ENCODE measurements at places on chromosomes 5 and 9.
A peak's percentile ranks its signal among the peaks of the same experiment; 100 is the strongest.

DNA sequence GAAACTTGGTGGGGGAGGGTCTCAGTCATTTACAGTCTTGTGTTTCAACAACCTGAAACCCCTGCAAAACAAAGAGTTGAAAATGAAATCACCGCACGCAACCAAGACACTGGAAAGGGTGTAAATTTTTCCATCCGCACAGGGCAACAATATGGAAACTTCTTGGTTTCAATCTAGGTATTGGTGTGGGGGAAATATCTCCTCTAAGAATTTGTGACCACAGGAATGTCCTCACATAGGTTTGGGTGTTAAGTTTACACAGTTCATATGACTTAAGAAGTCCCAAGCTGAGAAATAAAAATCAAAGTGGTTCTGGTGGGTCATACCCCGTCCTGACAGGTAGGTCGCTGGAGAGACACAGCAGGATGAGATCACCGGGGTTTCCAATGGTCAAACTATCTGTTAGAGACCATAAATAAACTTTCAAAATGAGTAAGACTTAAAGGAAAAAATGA lies 51.9 kb upstream of the PIP5K1B start:
- no peak for DNase-seq

DNA sequence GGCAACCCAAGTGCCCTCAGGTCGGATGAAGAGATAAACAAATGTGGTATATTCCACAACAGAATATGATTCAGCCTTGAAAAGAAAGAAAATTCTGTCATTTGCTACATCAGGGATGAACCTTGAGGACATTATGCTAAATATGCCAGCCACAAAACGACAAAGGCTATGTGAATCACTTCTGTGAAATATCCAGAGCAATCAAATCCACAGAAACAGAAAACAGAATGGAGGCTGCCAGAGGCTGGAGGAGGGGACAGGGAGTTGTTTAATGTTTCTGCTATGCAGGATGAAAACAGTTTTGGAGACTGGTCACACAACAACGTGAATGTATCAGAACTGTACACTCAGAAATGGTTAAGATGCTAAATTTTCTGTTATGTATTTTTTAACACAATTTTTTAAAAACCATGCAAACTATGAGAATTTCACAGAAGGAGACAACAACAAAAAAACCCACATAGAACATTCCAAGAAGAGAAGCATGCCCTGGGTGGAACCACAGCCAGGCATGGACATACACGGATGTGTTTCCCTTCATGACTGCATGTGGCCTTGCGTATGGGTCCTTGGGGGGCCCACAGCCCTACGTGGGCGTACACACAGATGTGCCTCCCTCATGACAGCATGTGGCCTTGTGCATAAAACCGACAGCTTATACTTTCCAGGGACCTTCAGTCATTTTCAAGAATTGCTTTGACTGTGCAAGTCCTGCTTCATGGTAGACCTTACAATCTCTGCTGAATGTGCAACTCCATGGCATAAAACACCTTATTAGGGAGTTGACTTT lies 146.7 kb downstream of the ROR2 start:
- DNase-seq = no peak

DNA sequence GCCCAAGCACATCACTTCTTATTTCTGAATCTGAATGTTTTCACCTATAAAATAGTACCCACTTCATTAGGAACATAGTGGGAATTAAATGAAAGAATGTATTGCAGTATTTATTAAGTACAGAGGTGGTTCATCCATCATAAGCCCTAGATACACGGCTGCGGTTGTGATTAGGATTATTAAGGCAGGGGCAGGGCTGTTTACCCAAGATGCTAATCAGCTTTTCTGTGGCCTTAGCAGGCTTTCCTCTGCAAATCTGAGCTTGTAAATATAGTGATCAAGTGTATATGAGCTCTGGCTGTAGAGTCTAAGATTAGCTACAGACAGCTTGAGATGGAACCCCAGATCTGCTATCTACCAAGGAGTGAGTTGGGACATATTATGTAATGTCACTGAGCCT lies 124.1 kb upstream of the ADRA1B start:
- DNase-seq = no peak

- no peak for DNase-seq
These were observed 185.0 kb downstream of the GLIS3 start for GRCh38 chr9:4114569-4115505.

GRCh38 chr5:149043641-149044040 lies 19.2 kb downstream of the SH3TC2 start:
- no peak for DNase-seq

GRCh38 chr5:151825445-151825844 lies 53.7 kb downstream of the G3BP1 start:
- peak; percentile 65 for DNase-seq

DNA sequence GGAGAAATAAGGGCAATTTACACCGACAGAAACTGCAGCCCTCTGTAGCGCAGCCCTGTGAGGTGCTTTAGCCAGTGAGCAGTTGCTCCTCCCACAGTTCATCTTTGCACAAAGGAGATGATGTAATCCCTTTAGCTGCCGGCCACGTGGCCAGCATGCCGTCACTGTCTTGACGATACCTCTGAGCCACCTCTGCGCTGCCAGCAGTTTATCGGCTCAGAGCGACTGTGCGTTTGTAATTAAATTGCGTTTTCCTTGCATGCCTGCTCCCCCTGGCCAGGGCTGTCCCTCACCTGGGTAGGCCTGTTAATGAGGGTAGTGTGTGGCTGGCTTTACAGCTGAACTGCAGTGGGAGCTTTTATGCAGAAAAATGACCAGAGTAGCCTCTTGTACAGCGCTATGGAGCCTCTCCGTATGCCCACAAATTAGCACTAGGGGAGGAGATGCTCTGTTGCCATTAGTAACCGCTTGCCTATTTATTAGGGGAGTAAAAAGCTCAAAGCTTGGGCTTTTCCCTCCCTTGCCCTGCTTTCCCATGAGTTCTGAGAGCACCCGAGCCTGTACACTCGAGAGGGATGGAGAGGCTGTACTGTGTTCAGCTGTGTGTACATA lies 107.0 kb downstream of the TRIO start:
- DNase-seq = peak; percentile 51

- no peak for DNase-seq
These were observed 54.6 kb downstream of the FBXL7 start for GRCh38 chr5:15554542-15554941.

- DNase-seq = no peak
These were observed 64.3 kb upstream of the S1PR3 start for GRCh38 chr9:88926781-88927505.

Measured in colonic mucosa (tissue), 4 donors.